CD4-positive, alpha-beta T cell treated with Interleukin-21 for 1 hour (primary cell): ENCODE measurements at places on chromosomes 16 and 17.

GRCh38 chr16:87331241-87331801 lies 14.1 kb upstream of the C16orf95 start:
- DNase-seq: no peak

DNA sequence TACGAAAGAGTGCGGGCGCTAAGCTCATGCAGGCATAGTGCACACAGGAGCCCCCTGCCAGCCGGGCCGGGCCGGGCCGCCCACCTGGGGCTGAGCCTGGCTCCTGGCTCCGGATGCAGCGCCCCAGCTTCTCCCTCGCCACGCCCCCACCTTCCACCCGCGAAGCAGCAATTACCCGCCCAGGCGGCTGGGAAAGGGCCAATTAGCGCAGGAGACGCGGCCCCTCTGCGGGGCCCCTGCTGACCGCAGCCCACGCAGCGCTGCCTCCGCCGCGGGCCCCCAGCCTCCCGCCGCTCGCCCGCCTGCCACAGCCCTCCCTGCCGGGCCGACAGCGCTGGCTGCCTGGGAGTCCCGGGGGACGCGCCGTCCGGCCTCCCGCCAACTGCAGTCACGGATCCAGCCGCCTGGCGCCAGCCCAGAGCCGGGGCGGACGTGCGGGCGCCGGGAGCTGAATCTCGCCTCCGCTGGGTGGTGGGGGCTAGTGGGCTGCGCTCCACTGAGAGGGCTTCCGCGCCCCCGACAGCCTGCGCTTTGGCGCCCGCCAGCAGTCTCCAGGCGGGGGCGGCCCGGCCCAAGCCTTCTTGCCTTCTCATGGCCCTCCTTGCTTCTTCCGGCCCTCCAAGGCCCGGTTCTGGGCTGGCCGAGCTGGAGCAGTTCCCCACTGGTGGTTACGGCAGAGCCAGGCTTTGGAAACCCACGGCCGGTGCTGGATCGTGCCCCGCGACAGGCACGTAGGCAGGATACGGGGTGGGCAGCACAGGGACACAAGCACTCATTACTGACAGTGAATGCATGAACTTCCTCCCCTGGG lies 14.9 kb upstream of the CBFB start:
- DNase-seq: peak; percentile 75

- DNase-seq: peak; percentile 33
Observed at GRCh38 chr17:45895304-45895968, 1.1 kb downstream of the MAPT start.

DNA sequence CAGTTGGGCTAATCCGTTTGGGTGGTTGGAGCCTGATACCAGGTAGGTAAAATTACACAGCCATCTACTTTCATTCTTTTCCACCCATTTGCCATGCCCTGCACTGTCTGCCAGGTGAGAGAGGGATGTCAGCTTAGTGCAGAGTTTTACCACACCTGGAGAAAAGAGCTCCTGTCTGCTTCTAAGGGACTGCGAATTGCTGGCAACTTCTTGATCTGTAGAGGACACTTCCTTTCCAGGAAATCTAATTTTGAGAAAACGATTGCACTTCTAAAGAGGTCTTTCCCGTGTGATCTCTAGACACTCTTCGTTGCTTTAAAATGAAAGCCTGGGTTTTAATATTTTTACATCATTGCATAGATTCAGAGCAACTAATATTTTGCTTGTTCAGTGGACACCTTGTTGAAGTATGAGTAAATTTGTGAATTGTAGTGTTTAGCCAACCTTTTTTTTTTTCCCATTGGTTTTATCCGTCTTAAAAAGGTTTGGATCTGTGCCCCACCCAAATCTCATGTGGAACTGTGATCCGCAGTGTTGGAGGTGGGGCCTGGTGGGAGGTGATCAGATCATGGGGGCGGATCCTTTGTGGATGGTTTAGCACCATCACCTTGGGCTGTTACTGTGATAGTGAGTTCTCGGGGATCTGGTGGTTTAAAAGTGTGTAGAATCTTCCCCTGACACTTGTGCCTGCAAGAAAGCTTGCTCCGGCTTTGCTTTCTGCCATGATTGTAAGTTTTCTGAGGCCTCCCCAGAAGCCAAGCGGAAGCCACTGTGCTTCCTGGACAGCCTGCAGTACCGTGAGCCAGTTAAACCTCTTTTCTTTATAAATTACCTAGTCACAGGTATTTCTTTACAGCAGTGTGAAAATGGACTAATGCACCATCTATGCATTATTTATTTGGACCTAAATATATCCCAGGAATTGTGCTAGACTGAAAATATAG lies 104.6 kb downstream of the PRKCA start:
- peak; percentile 29 for DNase-seq

DNA sequence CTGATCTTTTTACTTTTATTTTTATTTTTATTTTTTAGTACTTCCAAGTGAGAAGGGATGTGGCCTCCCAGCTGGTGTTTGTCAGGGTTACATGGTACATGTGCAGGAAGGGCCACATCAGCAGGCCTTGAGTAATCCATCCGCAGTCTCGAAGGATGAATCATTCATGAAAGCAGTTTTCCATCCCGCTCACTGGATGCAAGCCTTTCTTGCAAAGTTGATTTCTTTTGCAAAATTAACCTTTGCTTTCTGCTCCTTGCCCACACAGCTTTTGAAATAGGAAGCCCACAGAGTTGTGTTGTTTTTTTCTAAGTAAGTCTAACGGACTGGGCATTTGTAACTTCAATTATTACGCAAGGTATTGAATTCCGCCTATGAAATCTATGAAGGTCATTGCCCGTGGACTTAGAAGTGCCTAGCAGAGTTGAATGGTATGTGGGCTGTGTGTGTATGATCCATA lies 157.4 kb downstream of the PRKCA start:
- no peak for DNase-seq

DNA sequence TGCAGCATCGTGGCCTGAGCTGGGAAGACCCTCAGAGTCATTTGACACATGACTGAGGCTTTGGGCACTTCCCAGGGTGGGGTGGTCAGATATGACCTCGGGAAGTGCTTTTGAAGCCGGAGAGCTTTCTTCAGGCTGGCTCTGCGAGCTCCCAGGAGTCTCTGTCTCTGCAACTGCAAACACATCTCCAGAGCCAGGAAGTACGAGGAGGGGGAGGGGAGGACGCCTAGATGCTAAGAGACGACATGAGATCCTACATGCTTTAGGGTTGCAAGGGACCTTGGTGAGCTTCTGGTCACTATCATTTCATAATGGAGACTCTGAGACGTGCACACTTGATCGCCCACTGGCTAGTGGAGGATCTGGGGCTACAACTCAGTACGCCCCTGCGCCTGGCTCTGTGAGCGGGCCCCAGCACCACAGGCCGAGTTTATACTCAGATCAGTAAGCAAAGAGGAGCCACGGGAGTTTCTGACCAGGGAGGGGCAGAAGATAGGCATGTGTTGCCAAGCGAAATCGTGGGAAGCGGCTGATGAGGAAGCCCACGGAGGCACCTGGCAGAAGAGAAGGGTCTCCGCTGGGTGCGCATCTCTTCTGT lies 527 bp upstream of the MGAT5B start:
- DNase-seq: no peak

DNA sequence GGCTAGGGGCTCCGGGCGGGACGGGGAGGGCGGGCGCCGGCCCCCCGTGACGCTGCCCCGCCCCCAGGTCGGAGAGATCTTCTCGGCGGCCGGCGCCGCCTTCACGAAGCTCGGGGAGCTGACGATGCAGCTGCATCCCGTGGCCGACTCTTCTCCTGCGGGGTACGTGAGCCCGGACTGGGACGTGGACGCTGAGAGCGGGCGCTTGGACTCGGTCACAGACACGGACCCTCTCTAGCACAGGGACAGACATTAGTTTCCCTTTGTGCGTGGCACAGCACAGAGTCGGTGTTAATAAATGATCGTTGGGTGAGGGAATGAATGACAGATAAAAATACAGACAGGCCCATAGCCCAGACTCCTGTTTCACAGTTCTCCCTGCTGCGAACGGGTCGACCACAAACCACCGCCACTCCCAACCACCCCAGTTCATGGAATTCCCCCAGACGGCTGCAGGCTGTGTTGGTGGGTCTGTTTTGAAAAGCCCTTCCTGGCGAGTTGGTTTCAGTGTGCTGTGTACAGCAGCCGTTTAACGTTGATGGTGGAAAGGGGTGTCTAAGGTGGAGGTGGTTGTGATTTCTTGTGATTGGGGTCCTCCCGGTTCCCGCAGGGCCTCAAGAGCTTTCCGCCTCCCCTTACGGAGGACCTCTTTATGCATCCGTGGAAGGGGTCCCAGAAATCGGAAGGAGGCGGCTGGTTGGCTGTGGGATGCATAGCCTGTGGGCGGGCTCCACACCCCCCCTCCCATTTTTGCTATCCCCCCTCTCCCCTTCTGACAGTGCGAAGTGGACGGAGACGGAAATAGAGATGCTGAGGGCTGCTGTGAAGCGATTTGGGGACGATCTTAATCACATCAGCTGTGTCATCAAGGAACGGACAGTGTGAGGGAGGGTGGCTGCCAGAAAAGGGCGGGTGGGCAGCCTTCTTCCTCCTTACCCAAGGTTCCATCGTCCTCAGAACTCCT lies 2.9 kb downstream of the RNASEK start:
- peak; percentile 93 for DNase-seq

- DNase-seq: peak; percentile 62
Observed at GRCh38 chr17:75404223-75404730, 1.2 kb downstream of the GRB2 start.

DNA sequence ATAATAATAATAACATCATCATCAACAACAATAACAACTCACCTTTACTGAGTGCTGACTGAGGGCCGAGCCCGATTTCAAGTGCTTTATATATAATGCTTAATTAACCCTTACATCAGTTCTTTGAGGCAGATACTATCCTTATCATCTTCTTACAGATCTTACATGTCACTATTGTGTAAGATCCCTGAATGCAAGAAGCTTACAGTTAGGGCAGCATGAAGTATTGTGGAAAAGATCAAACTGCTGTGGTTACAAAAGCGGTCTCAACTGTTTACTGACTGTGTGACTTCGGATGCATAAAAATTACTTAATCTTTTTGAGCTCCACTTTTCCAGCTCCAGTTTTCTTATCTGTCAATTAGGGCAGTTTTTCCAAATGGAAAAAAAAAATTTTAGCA lies 3.3 kb downstream of the VAT1 start:
- DNase-seq: no peak

- no peak for DNase-seq
Observed at GRCh38 chr16:79943736-79944135, 343.2 kb upstream of the MAF start.

DNA sequence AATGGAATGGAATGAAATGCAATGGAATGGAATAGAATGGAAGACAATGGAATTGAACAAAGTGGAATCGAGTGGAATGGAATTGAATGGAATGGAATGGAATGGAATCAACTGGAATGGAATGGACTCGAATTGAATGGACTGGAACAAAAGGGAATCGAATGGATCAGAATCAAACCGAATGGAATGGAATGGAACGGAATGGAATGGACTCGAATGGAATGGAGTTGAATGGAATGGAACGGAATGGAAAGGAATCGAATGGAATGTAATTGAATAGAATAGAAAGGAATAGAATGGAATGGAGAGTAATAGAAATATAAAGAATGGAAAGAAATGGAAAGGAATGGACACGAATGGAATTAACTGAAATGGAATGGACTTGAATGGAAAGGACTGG lies 475.2 kb upstream of the WSB1 start:
- DNase-seq: no peak

DNA sequence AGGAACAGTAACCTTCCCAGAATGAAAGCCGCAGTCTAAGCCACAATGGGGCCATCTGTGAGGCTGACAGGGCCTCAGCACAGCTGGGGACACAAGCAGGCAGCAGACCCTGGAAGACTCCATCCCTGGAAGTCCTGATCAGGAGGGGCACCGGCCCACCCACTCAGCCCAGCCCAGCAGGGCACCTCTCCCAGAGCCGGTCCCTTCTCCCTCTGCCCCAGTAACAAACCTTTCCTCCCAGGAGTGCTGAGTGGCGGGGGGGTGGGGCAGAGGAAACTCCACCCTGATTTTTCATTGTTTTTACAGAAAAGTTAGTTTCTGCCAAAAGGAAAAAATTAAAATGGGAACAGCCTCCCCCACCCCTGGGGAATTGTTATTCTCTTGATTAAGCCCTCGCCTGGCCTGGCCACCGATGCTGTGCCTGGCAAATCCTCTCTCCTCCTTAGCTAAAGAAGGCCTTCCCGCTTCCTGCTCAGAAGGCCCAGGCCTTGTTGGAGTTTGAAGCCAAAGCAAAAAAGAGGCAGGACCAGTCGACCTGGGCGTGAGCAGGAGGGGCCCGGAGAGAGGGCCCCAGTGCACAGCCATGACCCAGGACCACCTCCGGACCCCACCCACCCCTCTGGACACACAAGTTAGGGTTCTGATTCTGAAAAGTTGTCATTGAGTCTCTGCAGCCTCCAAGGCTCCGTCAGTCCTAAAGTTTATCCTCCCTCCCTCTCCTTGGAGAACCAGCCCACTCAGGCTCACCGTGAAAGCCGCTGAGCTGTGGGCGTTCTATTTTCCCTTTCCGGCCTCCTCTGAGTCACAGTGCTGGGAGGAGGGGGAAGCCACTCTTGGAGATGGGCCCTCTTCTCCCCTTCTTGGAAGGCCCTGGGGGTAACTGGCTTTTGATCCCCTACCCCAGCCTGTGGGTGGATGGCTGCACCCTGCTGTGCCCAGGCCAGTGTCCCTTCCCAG lies 128.4 kb upstream of the TNRC6C start:
- DNase-seq: no peak

GRCh38 chr16:11349599-11350276 lies 4.5 kb downstream of the RMI2 start:
- no peak for DNase-seq

DNA sequence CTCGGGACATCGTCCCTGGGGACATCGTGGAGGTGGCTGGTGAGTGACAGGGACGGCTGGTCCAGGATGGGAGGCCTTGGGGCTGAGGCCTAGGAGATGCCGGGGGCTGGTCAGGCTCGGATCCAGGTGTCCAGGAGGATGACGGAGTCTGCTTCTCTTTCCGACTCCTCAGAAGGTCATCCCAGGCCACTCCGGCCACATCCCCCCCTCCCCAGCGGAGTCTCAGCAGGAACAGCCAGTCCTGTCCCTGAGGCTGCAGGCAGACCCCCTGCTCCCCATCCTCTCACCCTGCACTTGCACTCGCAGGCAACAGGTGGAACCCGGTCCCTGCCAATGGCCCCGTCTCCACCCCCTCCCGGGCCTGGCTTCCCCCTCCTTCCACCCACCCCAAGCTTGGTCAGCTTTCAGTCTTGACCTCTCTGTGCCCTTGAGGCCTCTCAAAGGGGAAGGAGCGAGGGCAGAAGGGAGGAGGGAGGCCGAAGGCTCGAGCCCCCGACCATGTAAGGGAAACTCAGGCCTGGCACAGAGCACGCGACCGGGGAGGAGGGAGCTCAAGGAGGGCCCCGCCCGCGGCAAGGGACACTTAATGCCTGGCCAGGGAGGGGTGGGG lies 4.4 kb downstream of the ATP2A1 start:
- DNase-seq: no peak
